ENCODE measurements at places on chromosomes 12 and 14. TPM values are rescaled to one million over a fixed set of nuclear protein-coding genes. Genes with fewer than 3 reads are reported as not detected.
A peak's percentile ranks its signal among the peaks of the same experiment; 100 is the strongest.

GRCh38 chr12:14803830-14804160 is 325 bp downstream of the C12orf60 start:
- no peak for DNase-seq

DNA sequence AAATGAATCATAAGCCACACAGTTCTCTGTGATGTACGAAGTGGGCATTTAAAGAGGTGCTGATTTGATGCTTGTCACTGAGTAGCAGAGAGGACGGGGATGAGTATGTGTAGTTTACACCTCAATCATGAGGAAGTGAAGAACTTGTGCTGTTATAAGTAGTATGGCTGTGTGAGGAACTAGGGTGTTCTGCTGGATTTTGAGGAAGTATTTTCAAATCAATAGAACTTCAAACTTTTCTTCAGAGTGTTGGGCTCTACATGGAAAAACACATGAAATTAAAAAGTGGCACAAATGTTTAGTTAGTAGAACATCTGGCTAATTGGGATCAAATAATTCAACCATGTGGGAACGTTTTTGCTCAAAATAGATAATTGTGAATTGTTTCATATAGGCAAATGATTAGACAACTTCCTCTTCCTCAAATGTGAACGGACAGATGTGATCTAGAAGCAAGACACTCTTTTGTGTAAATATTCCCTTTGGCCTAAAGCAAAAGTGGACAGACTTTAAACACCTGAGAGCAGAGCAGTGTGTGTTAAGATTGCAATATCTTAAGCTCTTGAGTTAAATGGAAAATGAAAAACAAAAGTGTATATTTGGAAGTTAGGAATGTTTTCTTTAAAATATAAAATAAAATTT is 168.5 kb downstream of the NAV3 start:
- no peak for DNase-seq

DNA sequence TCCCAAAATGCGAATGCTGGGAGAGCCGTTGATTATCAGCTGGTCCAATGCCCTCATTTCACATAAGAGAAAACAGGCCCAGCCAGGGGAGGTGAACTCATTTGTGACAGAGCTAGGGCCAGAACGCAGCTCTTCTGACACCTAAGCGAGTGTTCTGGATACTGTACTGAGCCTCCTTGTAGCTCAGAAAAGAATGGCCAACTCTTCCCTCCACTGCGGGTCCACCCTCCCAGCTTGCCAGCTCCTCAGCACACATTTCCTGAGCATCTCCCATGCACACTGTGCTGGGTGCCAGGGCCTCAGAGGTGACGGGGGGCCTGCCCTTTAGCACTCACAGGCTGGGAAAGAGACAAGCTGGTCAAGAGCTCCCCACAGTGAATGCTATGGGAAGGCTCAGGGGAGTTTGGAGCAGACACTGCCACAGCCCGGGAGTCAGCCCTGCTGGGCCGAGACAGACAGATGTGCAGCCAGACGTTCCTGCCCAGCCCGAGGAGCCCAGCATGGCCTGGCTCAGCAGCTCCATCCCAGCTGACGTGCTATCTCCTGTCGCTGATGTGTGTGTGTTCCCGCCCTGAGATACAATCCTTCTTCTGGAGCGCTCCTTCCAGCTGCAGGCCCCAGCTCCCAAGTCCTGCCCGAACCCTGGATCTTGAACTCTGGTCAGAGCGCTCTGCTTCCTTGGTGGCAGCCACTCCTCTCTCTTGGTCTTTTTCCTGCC is 3.5 kb downstream of the CMTM5 start:
- no peak for DNase-seq

SIRT4 gene
- 2.4 TPM for total RNA-seq

DNA sequence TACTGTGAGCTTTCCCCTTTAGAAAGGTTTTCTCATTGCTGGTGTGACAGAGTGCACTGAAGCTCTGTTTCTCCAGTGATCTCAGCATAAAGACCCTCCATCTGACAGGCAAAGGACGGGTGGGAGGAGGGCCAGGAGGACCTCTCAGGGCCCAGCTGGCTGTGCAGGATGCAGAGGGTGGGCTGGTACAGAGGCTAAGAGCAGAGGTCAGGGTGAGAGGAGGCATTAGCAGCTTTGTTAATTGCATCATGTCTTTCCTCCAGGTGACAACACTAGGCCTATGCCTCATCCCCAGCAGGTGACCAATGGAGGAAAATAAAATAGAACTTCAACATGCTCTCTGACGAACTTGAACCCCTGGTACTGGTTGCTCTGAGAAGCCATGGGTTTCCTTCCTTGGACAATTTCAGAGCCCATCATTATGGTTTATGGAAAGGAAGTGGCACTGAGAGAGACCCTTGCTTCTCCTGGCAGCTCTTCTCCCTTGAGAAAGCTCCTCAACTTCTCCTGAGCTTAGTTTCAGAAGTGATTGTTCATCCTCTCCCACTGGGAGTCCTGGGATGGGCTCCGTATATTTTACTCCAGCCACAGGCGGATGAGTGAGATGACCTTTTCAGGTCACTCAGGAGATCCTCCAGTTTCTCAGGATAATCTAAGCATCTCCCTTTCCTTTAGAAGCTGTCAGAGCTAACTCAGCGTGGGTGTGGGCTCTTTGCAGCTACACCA is 45.8 kb upstream of the ATP23 start:
- DNase-seq: peak; percentile 55

DNA sequence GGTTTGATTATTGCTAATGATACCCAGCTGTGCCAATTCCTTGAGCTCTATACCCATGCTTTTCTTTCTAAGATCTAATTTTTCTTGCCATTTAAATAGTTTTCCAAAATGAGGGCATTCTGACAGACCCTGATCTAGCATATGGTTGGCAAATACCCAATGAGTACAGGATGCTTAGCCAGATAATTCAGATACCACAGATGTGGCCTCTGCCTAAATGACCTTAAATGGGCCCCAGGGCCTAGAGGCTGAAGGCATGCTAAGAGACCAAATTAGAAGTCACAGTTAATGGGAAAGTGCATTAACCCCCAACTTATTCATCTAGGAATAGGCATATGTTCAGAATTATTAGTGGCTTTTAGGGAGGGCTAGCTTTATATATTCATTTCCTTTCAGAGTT is 122.3 kb upstream of the CNOT2 start:
- DNase-seq: no peak

MAP3K12 gene
- 5.8 TPM for total RNA-seq

DNA sequence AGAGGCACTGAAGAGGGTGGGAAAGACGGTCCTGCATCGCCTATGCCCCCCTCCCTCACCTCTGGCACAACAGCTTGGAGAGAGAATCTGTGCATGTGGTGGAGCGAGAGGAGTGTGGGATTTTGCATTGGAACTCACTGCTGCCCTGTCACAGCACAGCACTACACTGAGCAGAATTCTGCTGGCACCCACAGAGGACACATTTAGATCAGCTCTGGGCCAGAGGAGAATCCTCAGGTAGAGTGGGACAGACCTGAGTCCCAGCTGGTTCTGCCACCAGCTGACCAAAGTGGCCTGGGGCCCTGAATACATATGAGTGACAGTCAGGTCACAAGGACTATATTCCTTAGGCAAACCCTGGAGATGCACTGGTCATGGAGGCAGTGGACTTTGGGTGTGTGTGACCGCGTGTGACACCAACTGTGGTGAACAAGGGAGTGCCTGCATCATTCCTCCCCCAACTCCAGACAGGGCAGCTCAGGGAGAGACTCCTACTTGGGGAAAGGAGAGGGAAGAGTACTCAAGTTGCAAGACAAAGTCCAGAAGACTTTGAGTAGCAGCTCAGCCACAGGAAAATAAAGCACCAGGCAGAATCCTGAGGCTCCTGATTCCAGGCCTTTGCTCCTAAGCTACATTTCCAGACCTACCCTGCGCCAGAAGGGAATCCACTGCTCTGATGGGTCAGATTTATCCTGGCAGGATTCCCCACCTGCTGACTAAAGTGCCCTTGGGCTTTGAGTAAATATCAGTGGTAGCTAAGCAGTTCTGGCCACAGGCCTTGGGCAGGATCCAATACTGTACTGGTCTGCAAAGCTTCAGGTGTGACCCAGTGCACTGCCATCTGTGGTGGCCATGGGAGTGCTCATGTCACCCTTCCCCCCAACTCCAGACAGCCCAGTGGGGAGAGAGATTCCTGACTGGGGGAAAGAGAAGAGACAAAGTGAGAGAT is 10.6 kb upstream of the ACOT1 start:
- no peak for DNase-seq

FSCB gene
- not detected for total RNA-seq
